Cerebellar nuclear complex (tissue), 1 donor: ENCODE measurements at places on chromosomes 3 and 15.

GRCh38 chr15:57705746-57706404 lies 639 bp upstream of the POLR2M start:
- DNase-seq = no peak

DNA sequence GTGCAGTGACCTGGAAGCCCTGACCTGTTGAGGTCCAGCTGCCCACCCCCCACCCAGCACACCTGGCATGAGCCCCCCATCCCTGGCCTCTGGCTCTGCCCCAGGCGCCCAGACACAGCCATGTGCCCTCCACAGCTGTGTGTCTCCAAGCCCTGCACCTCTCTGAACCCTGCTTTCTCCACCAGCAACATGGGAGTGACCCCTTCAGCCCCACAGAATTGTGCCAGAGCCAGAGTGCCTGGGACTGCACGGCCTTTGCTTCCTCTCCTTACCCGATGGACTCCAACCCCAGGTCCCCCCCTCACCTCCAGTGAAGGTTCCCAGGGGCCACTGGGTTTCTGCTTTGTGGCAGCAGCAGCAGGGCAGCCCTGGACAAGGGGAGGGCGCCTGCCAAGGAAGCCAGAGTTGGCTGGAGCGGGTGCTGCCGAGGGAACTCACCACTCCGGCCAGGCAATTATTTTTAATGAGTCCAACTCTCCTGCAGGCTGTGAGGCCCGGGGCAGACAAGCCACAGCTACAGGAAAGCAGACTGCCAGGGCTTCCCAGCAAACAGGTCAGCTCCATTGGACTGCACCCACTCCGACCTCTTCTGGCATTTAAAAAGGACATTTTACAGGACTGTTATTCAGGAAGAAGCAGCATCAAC lies 24.1 kb downstream of the PRR20G start:
- no peak for DNase-seq

DNA sequence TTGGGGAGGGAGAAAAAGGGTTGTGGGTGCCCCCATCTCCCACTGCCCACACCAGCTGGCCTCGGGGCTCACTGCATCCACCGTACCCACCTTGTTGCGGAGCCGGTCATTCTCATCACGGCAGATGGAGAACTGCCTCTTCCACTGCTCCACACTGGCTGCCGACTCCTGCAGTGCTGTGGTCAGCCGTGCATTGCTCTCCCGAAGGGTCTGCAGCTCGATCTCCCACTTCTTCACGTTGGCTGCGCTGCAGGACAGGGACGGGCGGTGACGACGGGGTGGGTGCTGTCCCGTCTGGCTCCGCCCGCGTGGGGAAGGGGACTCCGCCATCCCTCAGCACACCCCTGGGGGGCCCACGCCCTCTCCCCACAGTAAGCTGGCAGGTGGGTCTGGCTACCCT lies 45.1 kb downstream of the WHAMM start:
- no peak for DNase-seq

DNA sequence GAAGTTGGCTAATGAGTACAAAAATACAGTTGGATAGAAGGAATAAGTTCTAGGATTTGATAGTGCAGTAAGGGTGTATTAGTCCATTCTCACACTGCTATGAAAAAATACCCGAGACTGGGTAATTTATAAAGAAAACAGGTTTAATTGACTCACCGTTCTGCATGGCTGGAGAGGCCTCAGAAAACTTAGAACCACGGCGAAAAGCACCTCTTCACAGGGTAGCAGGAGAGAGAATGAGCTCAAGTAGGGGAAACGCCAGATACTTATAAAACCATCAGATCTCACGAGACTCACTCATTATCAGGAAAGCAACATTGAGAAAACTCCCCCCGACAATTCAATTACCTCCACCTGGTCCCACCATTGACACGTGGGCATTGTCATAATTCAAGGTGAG lies 483.3 kb downstream of the TUSC7 start:
- no peak for DNase-seq

- peak; percentile 33 for DNase-seq
Observed at GRCh38 chr3:58236527-58237237, 910 bp upstream of the ABHD6 start.

DNA sequence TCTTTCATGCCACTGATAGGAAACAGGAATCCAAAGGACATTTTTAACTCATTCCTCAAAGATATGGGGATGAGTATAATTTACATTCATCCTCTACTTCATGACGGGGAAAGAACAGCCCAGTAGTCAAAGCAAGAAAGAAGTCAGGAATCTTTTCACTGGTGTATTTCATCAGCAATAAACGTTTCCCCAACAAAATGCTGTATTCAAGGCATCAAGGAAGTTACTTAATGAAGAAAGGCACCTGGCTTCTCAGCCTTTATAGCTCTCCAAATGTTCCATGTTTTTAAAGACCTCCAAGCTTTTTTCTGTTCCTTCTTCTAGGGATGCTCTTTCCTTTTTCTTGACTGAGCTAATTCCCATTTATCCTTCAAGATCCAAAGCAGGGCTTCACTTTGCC lies 221.5 kb upstream of the ICE2 start:
- no peak for DNase-seq
